ENCODE measurements at places on chromosomes 4 and X.
A peak's percentile ranks its signal among the peaks of the same experiment; 100 is the strongest.

- DNase-seq = no peak
Observed at GRCh38 chr4:72525938-72526337, 43.1 kb downstream of the ADAMTS3 start.

- no peak for DNase-seq
Observed at GRCh38 chr4:107966903-107967302, 22.8 kb upstream of the HADH start.

DNA sequence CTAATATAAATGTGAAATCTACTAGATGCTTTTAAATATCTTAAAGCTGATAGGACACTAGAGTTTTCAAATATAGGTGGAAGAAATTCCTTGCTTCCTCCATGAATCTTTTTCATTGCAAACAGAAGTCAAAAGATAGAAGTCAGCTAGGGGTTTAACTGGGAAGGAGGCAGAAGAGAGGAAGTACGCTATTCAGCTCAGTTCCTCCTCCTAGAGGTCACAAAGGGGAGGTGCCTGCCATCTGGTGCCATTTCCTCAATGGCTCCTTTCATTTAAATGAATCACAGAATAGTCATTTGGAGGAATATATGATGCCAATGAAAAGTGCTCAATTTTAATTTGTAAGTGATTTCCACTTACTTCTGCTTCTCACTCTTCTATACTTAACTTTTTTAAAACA lies 8.5 kb downstream of the COL25A1 start:
- no peak for DNase-seq

DNA sequence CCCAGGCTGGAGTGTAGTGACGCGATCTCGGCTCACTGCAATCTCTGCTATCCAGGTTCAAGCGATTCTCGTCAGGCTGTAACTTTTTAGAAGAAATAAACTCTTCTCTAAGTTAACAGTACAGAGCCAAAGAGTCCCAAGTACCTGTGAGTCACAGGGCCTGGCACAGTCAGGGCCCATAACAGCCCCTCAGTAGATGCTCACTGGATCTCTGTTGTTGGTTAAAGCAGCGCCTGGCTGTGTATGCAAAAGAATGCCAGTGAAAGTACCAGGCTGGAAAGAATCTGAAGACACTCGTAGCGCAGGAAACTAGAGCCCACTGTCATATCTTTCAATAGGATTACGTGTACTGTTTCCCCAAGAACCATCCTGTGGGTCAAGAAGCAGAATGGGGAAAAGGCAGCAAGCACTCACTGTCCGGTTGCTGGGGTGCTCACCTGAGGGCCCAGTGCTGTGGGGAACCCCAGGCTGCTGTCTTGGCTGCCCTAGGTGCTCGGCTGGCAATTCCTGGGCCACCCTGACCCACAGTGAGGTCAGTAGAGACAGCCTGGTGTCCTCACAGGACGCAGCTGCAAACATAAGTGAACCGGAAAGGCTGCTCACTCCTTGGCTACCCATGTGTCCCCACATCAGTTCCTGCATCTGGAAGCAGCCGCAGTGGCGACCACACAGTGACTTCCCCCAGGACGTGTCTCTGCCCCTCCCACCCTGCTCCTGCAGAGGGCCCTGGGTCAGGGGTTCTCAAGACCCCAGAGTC lies 3.1 kb upstream of the SLBP start:
- DNase-seq = no peak

- peak; percentile 29 for DNase-seq
Observed at GRCh38 chrX:139559383-139560042, 29.0 kb downstream of the F9 start.

GRCh38 chr4:14100349-14100748 lies 472.8 kb upstream of the BOD1L1 start:
- DNase-seq = no peak

- peak; percentile 11 for DNase-seq
Observed at GRCh38 chrX:123184866-123185276, 793 bp downstream of the GRIA3 start.

DNA sequence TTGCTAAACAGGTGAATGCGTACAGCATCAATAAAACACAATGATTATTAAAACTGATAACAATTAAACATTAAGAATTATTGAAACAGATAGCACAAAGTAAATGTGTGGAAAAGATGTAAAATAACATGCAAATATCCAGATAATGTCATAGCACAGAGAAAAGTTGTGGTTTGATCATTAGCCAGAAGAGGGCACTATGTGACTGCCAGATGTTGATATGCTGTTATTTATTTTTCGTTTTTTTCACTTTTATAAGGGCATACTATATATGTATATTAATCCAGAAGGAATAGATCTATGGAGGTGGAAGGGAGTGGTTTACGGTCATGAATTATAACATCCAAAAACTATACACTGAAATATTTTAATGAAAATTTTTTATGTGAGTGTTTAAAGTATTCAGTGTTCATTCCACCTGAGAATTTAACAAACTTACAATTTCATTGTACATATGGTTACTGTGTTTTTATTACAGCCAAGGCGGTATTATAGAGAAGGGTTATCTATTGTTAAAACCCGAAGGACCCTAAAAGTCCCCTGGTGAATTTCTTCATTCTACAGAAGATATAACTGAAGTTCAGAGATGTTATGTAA lies 211.9 kb upstream of the UGT8 start:
- DNase-seq = peak; percentile 20

- no peak for DNase-seq
Observed at GRCh38 chr4:2805712-2806389, 13.0 kb downstream of the SH3BP2 start.

GRCh38 chrX:6052111-6052745 lies 176.4 kb downstream of the NLGN4X start:
- DNase-seq = no peak

Measured in GM10248 (cell line).